ENCODE measurements at places on chromosomes 4 and X.

DNA sequence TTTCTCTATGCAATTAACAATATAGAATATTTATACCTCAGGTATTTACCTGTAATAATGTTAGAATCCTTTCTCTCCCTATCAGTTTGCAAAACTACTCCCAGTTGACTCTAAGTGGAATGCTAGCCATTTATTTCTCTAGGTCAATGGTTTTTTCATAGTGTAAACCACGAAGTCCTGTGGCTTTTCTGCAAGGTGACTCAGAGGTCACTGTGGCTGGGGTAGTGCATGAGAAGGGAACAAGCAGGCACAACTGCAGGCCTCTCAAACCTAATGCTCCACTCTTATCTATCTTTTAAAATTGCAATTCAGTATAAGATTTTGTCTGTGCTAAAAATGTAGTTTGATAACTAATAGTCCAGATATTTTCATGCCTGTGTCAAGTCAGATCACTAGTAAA lies 159.4 kb downstream of the ANTXR2 start:
- DNase-seq, result no peak

- DNase-seq, result no peak
These were observed 64.2 kb upstream of the MSANTD1 start for GRCh38 chr4:3184725-3185124.

GRCh38 chr4:88008743-88009171 lies 1.3 kb downstream of the PKD2 start:
- no peak for DNase-seq

DNA sequence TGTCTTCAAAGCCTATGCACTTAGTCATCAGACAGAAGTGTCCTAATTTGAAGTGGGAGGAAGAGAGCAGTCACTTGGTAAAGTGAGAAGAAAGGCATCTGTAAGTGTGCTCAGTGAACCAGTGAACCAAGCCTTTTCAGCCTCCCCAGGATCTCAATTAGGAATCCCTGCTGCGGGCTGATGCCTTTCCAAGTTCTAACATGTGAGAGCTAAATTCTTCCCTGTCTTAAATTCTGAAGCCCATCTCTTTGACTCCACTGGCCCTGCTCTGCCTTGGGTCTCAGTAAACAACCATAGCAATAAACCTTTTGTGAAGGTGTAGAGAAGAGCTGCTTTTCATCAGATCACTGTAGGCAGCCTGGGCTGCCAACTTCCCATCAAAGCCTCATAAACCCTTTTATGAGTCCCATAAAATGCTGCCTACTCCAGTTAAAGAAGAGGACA lies 701.2 kb upstream of the LCORL start:
- DNase-seq, result no peak

DNA sequence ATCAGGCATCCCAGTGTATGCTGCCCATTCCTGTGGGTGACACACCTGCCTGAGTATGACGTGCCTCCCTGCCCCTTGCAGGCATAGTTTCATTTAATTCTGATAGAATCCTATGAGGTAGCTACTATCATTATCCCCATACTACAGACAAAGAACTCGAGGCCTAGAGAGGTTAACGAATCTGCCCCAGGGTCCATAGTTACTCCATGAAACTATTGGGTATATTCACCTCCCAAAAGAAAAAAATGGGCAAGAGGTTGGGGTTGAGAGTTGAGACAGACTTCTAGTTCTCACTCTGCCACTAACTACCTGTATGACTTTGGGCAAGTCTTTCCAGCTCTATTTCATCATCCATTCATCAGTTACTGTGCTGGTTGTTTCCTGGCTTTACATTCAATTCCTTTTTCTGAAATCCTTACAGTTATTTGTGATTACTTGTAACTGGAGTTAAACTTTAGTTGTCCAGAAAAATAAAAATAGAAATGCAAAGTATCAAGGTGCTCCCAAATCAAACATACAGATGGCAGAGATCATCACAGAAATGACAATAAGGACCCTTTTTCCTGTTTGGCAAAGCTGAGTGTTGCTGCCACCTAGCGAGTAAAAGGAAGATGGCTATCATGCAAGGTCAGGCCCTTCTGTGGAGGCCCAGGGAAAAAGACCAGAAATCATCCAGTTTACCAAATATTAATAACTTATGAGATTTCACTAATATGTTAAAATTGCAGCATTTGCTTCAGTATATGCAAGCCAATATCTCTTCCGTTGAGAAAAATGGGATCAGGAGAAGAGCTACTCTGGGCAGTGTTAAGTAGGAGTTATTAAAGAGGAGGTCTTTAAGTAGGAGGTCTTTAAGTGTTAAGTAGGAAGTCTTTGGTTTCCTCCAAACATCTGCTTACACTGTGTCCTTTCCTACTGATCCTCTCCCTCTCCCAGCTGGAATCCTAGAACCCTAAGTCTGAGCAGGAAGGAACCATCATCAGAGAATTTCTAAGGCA lies 17.1 kb upstream of the MAP7D3 start:
- peak; percentile 11 for DNase-seq

- DNase-seq, result no peak
These were observed 114.8 kb upstream of the MED14 start for GRCh38 chrX:40849906-40850823.

- DNase-seq, result peak; percentile 62
These were observed 153.4 kb upstream of the ANK2 start for GRCh38 chr4:112895811-112896608.

DNA sequence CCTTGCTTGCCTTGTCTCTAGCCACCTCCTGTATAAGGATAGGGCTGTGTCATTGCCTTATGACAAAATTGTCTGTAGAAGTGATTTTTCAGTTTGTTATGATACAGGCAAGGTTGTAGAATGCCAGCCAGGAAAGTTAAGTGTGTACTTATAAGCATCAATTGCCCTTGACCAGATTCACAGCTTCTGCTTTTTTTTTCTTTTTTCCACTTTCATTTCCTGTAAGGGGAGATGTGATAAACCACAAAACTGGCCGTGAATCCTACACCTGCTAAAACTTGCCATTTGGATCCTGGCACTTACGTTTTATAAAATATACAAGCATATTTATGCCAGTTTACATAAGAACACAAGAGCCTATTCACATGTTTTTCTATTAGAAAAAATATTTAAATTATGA lies 35.0 kb upstream of the BMPR1B start:
- DNase-seq, result no peak

DNA sequence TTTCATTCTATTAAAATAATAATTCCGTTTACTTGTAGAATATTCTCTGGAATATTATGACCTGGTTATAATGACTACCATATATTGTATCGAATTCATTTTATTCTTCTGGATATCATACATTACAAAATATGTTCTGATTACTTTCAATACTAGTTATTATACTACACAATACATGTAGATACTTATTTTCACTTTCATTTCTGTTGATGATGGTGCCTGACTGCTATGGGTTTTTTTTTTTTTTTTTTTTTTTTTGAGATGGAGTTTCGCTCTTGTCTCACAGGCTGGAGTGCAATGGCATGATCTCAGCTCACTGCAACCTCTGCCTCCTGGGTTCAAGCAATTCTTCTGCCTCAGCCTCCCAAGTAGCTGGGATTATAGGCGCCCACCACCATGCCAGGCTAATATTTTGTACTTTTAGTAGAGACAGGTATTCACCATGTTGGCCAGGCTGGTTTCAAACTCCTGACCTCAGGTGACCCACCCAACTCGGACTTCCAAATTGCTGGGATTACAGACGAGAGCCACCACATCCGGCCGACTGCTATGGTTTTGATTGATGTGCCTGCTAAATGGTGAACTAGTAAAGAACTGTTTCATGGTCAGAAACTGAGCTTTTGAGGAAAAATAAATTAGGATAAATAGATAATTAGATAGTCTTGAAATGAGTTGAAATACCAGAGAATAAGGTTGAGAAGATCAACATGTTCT lies 39.5 kb downstream of the PCDH10 start:
- no peak for DNase-seq

DNA sequence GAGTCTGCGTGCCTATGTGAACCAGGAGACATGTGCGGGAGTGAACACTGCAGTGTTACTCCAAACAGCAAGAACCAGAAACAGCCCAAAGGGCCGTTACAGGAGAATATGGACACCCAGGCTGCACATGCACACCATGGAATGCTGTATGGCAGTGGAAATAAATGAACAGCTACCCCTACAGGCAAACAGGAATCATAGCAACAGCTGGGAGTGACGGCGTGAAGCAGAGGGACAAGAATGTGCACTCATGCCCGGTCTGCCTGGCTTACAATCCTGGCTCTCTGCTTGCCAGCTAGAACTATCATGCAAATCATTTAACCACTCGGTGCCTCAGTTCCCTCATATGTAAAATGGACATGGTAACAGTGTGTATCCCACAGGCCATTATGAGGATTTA lies 16.6 kb downstream of the GPKOW start:
- DNase-seq, result peak; percentile 1

DNA sequence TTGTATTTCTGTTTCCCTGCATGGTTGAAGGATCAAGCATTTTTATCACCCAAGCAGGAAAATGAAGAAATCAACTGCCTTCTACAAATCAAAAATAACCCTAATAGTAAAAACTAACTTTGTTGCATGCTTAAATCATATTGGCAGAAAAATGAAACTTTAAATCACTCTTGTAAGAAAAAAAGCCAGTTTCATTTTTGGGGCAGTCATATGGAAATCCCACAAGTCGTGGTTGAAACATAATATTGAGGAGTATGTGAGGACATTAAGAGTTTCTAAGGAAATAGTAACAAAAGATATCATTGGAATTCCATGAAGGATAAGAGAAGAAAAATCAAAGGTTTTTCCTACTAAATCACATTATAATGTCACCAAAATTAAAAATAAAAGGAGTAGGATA lies 8.4 kb downstream of the TEC start:
- DNase-seq, result no peak

DNA sequence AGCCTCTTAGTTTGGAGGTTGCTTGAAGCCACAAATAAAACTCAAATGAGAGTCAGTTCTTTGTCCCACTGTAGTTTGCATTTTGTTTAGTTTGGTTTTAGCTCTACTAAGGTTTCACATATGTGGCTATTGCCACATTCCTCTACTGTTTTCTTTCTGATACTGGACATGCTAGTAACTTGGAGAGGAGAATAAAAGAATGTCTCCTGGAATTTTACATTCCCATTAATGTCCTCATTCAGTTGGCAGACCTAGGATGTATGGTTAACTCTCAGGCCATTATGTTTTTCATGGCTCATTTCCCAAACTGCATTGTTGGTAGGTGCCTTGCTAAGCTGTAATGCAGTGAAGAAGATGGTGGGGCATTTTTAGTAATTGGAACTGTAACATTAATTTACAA lies 29.9 kb downstream of the UPRT start:
- DNase-seq, result no peak

DNA sequence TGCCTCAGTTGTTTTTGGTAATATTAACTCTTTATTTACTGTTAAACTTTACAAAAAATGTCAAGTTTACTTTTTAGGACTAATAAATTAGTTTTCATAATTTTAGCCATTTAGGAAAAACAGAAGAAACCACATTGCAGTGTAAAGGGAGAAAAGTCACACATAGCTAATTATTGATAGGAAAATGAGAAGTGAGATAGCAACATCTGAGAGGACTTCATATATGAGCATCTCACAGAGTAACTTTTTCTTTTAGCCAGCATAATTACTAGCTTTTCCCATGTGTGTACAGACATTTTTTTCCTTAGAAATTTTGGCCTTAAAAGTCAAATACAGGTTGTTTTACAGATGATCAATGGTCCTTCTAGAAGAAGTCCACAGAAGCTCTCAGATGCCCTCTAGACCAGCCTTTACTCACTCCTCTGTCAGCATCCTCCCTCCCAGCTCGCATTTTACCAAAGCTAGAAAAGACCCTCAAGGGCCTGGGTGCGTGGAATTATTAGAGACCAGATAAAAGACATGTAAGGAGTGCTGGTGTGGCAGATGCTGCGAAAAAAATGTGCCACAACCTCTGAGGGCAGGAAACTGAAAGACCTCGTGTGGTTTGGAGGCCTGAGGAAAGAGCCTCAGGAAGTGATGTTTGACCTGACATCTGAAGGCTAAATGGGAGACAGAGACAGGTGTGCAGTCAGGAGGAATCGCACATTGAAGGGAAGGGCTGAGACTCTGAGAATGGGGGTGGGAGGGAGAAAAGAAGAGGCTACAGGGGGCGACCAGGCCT lies 156.9 kb downstream of the CBR4 start:
- no peak for DNase-seq

- no peak for DNase-seq
These were observed 295.3 kb downstream of the PDGFC start for GRCh38 chr4:156676116-156676851.

DNA sequence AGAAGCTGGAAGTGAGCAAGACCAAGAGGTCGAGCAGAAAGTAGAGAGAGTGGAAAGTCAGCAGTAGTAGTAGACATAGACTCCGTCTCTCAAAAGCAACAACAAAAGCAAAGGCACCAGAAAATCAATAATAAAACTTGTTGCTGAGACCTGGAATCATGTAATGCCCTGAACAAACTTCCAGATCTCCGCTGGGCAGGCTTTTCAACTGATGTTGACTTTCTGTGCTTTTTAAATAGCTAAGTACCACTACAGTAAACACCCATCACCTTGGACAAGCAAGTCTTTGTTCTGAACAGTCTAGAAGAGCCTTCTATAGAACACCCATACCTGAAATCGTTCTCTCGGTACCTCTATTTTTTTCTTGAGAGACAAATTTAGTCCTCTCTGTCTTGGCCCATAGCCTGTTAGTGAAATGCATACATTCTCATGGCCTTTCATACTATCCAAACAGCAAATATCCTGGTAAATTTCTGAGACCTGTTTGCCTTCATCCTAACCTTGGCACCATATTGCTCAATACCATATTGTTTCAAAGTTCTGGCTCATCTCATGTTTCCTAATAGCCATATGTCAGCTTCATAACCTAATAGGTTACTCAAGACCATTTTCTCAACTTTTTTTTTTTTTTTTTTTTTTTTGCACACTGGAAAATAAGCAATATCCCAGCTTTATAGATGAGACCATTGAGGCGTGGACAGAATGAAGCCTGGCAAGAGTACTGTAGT lies 200.6 kb upstream of the RBPJ start:
- DNase-seq, result no peak

GRCh38 chr4:57109847-57110639 lies at the start of gene IGFBP7:
Gene IGFBP7, minus strand, starts transcription at chr4:57110385. Its CDS starts 34 bp downstream, at chr4:57110351.
- no peak for DNase-seq

- no peak for DNase-seq
These were observed 43.1 kb upstream of the LSM6 start for GRCh38 chr4:146132445-146132844.

DNA sequence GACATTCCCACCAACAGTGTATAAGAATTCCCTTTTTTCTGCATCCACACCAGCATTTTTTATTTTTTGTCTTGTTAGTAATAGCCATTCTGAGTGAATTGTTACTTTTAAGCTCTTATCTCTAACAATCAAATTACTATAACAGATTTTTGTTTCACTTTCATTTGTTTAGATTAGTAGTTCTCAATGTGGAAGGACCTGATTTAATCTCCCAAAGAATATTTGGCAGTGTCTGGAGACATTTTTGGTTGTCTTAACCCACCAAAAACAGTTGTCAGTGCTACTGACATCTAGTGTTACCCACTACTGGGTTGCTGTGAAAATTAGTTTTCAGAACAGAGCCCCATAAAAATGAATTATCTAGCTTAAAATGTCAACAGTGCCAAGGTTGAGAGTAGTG lies 37.9 kb downstream of the RUFY3 start:
- DNase-seq, result no peak

DNA sequence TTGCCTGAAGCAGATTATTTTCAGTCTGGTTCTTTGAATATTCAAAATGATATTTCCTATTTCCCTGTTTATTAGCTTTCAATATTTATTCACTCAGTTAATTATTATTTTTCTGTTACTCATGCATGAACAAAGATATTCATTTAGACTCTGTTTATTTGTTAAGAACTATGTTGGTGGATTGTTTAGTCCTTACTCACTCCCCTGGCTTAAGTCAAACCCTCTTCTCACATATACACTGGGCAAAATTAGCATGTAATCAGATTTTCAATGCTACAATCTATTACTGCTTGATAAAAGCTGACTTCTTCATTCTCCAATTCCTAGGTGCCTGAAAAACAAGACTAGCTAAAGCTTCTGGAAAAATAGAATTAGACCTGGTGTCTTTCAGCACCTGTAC lies 335.8 kb downstream of the FAT4 start:
- no peak for DNase-seq
